ENCODE measurements at places on chromosomes 2 and 18.

- no peak for DNase-seq
These were observed 137.5 kb upstream of the RNF152 start for GRCh38 chr18:62030091-62030985.

GRCh38 chr18:77207540-77207939 lies 42.1 kb upstream of the GALR1 start:
- peak; percentile 53 for DNase-seq

GRCh38 chr2:230942920-230943896 lies 18.2 kb upstream of the GPR55 start:
- DNase-seq, result no peak

DNA sequence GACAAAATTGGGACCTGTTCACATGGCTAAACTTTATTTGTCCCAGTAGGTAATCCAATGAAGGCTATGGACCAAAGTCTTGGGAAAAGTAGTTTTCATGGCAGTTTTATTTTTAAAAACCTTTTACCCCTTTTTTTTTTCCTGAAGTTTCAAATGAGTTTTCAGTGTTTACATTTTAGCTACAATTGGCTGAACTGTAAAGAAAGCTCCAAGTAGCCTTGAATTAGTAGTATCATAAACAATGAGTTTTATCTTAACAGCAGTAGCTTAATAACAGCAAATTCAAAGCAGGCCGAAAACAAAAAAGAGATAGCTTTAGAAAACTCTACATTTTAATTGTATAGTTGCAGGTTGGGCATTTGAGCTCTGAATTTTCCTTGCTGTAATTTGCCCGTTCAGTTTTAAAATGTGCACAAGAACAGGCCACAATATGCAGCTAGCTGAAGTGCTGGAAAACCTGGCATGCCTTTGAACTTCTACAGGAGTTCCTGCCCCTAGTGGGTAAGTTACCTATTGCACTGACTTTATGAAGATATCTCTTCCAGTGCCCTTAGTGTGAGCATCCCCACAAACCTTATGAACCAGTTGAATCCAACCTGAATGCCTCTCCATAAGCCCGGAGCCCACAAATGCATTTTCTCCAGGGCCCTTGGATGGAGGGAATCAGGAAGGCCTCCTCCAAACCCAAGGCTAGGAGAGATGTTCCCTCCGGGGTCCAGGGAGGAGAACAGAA lies 106.7 kb downstream of the XRCC5 start:
- DNase-seq, result no peak

DNA sequence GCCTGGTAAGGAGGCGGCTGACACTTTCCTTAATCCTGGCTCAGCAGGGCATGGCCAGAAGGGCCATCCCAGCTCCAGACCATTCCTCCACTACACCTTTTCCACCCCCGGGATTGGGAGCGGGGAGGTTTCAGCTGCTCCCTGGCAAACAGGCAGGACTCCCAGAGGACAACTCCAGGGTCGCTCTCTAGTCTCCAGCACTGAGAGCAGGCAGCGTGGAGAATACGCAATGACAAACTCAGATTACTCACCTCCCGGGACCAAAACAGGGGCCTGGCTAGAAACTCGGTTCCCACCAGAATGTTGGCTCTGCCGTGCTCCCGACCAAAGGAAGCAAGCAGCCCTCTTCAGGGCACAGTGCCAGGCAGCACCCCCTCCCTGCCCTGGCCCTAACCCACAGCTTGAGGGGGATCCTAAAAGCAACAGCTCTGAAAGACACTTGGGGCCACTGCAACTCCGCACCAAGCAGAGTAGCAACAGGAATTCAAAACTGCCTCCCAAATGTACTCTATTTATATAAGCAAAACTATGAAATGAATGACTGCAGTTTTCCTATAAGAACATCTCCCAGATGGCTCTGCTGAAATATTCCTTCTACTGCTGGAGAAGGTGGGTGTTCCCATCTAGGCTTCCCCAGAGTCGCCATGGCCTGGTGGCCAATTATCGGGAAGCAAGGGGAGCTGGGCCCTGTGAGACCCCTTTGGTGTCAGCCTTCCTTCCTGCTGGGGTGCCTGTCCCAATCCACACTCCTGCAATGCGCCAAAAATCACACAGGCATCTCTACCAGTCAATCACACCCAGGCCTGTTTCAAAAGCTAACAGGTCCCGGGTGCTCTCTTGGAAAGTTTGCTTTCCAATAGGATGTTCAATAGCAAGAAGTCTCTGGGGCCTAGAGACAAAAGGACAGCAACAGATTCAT lies 61.2 kb upstream of the POMC start:
- DNase-seq, result no peak

Data from activated CD4-positive, alpha-beta T cell treated with anti-CD3 and anti-CD28 coated beads for 4 hours (primary cell).